ENCODE measurements at places on chromosomes 16 and 17. TPM values are rescaled to one million over a fixed set of nuclear protein-coding genes. Genes with fewer than 3 reads are reported as not detected.

- DNase-seq = peak; percentile 26
These were observed 36.2 kb downstream of the LDHD start for GRCh38 chr16:75080205-75081029.

GRCh38 chr16:66574531-66574930 lies 4.7 kb upstream of the CMTM2 start:
- no peak for DNase-seq

DNA sequence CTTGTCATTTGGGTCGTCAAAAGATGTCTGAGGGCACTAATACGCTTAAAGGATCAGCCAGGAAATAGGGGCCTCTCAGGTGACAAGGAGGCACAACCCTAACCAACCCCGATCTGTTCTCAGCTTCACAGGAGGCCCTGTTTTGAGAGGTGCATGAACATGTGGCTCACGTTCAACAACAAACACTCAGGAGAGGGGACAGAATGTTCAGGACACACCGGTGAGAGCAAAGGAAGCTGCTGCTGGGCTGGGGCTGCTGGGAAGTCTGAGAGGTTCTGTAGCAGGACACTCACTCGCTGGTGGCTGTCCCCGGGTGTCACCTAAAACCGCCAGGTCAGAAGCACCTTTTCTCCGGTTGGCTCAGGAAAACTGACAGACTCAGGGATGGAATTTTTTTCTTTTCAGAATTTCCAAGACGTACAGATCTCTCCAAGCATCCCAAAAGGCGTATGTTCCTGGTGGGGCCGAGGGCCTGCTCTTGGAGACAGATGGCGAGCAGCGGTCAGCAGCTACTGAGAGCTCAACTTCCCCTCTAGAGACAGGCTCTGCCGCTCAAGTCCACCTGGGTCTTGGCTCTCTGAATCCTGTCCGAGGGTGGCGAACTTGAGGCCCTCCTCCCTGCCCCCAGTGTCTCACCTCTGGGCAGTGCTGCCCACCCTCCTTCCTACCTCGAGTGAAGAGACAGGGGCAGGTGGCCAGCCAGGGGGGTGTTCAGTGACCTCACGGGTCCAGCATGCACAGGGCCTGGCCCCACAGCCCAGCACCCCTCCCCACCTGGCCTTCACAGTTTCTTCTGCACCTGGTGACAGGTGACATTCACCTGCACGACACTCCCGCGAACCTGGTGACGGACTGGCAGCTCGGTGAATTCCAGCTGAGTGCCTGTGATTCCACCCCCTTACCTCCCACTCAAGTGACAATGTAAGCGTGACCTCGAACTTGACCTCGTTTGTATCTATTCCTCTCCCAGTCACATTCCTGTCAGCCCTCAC lies 22.9 kb downstream of the CLUH start:
- DNase-seq = no peak

DNA sequence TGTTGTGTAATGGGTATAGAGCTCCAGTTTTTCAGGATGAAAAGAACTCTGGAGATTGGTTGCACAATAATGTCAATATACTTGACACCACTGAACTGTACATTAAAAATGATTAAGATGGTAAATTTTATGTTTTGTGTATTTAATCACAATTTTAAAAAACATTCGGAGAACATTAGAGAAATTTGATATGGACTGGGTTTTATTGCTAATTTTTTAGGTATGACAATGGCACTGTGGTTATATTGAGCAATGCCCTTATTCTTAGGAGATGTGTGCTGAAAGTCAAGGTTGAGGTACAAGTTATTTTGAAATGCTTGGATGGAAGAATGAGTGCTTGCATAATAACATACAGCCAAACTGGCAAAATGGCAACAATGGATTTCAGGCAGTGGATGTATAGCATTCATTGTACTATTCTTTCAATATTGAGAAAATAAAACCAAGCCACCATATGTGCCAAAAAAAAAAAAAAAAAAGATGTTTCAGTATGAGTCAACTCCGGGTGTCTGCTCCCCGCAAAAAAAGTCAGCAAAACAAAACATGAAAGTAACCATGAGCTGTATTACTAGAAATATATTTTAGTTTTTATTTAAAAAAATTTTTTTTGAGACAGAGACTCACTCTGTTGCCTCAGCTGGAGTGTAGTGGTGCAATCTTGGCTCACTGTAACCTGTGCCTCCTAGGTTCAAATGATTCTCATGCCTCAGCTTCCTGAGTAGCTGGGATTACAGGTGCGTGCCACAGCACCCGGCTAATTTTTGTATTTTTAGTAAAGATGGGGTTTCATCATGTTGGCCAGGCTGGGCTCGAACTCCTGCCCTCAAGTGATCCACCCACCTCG lies 19.8 kb downstream of the HOXB1 start:
- DNase-seq = no peak

- DNase-seq = no peak
These were observed 8.0 kb downstream of the HS3ST3A1 start for GRCh38 chr17:13593757-13594156.

- DNase-seq = no peak
These were observed 58.4 kb downstream of the NXN start for GRCh38 chr17:921161-921560.

The CACNG4 gene
- not detected for total RNA-seq

The GALNS gene
- 17.2 TPM for total RNA-seq

The KRTAP4-3 gene
- not detected for total RNA-seq

All from posterior vena cava (tissue), 2 donors.